Kasumi-1 (cell line): ENCODE measurements at places on chromosomes 13 and 19.

DNA sequence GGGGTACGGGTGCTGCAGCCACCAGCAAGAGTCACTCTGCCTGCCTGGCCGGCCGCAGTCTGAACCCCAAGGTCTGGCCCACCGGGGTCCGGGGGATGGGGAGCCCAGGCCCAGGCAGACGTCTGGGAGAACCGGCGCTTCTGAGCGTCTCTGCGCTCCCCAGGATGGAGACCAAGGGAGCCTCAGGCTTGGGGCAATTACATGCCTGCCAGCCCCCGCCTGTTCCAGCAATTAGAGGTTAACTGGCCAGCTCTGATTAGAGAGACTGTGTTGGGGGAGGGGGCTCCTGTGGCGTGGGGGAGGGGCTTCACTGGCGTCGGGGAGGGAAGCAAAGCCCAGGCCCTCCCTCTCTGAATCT lies 11.9 kb downstream of the MEIS3 start:
- no peak for DNase-seq

DNA sequence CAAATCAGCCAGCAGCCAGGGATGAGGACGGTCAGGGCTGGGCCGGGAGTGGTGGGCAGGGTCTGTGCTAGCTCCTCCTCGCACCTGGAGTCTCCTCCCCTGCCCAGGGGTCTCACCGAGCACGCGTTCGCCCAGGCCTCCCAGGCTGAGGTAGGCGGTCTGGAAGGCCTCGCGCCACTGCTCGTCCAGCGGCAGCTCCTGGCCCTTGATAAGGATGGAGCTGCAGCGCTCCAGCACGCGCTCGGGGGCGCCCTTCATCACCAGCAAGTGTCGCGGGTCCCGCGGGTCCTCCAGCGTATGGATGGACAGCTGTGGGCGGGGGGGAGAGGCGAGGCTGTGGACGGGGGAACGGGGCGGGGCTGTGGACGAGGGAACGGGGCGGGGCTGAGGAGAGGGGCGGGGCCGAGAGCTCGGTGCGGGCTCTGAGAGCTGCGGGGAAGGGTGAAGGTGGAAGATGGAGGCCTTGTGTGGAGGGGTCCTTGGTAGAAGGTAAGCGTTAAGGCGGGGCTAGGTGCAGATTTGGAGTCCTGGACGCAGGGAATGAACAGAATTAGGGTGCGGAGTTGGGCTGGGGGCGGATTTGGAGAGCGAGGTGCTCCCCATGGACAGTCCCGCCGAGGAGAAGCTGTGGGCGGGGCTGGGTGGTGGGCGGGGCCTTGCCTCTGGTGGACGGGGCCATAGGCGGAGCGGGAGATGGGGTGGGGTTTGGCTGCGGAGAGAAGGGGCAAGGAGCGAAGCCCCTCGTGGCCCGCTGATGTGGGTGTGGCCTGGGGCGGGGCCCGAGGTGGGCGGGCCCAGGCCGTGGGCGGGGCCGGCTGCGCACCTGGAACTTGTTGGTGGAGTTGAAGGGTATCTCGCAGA lies 5.7 kb downstream of the ATP4A start:
- DNase-seq: no peak

GRCh38 chr19:48506138-48506733 lies 5.4 kb downstream of the LMTK3 start:
- peak; percentile 87 for DNase-seq

- DNase-seq: no peak
Measured at GRCh38 chr13:66530686-66531085, 699.5 kb downstream of the PCDH9 start.

- DNase-seq: no peak
Measured at GRCh38 chr19:7685546-7686445, 5.2 kb downstream of the TRAPPC5 start.

- DNase-seq: no peak
Measured at GRCh38 chr19:33487901-33488800, 33.4 kb downstream of the PEPD start.

DNA sequence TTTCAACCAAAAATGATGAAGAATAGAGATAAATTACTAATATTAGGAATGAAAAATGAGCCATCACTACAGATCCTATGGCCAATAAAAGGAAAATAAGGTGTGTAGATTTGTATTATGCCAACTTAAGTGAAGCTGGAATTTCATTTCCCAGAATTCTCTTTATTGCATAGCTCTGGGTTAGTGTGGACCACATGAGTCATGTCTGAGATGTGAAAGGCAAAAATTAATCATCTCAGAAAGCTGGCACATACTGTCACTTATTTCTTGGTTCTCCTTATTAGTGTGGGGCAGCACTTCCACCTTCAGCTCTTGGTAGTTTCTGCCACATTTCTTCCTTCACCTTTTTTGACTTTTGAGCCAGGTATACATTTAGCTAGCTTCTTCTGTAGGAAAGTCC lies 82.6 kb downstream of the KATNAL1 start:
- no peak for DNase-seq

DNA sequence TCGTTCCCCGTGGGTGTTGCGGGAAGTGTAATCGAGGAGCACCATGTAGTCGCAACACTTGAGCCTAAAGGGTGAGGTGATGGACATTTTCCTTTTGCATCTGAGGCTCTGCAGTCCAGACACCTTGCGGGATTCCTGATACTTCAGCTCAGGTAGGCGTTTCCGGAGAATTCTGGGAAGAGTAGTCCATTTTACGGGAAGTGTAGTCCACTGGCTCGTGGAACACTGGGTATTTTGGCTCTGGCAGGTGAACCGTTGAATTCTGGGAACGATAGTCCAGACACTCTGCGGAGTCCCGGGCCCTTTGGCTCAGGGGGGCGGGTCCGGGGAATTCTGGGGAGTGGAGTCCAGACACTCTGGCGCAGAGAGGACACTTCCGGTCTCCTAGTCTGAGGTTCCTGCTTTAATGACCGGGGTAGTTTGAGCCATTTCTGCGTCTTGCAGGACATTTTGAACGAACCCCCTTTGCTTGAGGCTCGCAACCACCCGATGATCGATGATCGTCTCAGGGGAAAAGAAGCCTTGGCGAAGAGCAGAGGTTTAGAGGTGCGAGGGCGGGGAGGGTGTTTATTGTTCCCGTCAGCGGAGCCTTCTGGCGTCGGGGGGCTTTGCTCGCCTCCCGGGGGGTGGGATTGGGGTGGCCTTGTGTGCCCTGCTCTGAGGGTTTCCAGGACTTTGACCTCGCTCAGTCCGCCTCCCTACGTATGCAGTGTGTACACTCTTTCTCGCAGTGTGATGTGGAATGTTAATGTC lies at the start of gene ZNF223:
Gene ZNF223, plus strand, starts transcription at position 387 of the 753 bp plus-strand sequence. CDS start 3,141 bp downstream, outside the sequence.
- no peak for DNase-seq

- DNase-seq: no peak
Measured at GRCh38 chr13:114279146-114279545, 2.3 kb upstream of the UPF3A start.

GRCh38 chr13:82136880-82137279 lies 1745.4 kb downstream of the SLITRK1 start:
- DNase-seq: no peak
